ENCODE measurements at places on chromosomes 3 and 15.

DNA sequence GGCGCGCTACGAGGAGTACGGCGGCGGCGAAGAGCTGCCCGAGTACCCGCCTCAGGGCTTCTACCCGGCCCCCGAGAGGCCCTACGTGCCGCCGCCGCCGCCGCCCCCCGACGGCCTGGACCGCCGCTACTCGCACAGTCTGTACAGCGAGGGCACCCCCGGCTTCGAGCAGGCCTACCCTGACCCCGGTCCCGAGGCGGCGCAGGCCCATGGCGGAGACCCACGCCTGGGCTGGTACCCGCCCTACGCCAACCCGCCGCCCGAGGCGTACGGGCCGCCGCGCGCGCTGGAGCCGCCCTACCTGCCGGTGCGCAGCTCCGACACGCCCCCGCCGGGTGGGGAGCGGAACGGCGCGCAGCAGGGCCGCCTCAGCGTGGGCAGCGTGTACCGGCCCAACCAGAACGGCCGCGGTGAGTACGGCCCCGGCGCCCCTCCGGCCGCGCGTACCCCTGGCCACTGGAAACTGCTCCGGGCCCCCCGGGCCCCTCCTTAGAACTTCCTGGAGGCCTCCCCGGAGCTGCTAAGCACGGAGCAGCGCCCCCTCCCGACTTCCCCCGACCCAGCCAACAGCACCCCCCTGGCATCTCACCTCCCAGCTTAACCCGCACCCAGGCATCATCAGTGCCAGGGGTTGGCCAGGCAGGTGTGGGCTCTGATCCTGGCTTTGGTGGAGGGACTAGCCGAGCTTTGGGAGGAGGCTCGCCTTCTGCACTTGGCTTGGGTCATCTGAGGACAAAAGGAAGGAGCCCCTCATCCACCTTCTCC lies 1.4 kb downstream of the LOXL1 start:
- peak; percentile 55 for DNase-seq

GRCh38 chr3:168088106-168088720 lies 7.5 kb downstream of the GOLIM4 start:
- DNase-seq, result no peak

DNA sequence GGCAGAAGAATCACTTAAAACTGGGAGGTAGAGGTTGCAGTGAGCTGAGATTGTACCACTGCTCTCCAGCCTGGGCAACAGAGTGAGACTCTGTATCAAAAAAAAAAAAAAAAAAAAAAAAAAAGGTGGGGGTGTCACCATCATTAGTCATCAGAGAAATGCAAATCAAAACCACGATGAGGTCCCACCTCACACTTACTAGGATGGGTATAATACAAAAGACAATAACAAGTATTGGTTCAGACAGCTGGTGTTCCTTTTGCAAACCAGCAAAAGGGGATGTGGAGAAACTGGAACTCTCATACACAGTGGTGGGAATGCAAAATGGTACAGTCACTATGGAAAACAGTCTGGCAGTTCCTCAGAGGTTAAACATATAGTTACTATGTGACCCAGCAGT lies 78.7 kb upstream of the TSC22D2 start:
- no peak for DNase-seq

DNA sequence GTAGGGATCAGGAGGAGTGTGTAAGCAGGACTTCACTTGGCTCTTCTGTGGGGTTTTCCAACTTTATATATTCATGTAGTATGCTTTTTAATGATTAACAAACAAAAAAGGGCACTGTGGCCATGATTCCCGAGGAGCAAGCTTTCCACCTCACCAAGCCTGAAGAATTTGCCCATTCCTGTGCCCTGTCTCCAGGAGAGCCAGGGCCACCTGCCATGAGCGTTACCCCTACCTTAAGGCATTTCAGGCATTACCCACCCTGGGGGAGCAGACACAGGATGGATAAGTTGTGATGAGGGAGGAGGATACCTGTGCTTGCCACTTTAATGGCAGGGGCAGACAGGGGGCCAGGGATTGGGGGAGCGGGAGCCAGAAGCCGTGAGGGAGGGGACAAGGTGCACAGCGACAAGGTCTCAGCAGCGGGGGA lies 3.0 kb downstream of the TRPM1 start:
- no peak for DNase-seq

GRCh38 chr15:90550919-90551318 lies 21.2 kb downstream of the CRTC3 start:
- DNase-seq, result no peak

DNA sequence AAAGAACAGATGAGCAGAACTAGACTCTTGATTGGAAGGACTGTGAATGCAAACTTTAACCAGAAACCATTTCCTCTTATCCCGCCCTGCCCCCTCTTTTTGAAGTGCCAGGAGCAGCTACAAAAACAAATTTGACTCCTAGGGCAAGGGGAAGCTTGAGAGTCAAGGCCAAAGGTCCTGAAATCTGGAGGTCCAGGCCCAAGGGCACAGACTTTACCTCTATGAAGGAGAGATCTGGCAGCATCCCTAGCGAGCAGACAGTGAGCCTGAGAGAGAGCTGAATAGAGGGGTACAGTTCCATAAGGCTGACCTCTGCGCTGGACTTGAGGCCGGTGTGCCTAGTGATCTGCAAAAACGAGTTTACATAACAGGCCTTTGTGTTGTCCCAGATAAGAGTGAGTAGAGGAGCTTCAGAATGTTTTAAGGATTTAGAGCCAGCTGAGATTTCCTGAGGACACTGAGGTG lies 5.1 kb downstream of the RAB43 start:
- DNase-seq, result no peak

- DNase-seq, result no peak
These were observed 229.1 kb upstream of the CBLB start for GRCh38 chr3:106097817-106098435.

GRCh38 chr15:74584779-74585178 lies 30.9 kb upstream of the CLK3 start:
- no peak for DNase-seq

All from prostate gland (tissue), 2 donors.